Renal pelvis (tissue), 12 donors: ENCODE measurements at places on chromosomes 7 and 10. TPM values are rescaled to one million over a fixed set of nuclear protein-coding genes. Genes with fewer than 3 reads are reported as not detected.

The KCNMA1 gene
- 3.4 TPM for polyA plus RNA-seq

DNA sequence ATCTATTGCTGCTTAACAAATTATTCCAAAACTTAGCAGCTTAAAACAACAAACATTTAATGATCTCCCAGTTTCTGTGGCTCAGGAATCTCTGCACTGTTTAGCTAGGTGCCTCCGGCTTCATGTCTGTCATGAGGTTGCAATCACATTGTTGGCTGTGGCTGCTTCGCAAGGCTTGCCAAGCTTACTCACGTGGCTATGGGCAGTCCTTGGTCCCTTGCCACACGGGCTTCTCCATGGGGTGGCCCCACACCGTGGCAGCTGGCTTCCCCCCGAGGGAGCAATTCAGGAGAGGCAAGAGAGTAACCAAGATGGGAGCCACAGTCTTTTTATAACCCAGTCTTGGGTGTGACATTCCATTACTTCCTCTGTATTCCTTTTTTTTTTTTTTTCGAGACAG lies 67.4 kb downstream of the NEURL1 start:
- no peak for DNase-seq

DNA sequence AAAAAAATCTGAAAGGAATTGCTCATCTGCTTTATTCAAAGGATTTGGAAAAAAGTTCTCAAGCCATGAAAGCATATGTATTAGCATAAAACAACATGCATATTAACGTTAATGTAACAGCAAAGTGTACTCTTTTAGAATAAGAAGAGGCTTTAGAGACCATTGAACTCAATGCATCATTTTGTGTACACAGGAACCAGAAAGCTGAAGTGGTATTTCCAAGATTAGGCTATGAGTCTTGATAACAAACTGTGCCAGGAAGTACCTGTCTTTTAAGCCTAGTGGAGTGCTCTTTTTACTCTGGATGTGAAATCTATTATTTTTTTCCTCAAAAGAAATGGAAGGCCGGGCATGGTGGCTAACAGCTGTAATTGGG lies 164.2 kb downstream of the THSD7A start:
- DNase-seq: no peak

The PNPLA8 gene
- 43.4 TPM for polyA plus RNA-seq

- DNase-seq: no peak
Measured at GRCh38 chr10:74541375-74541774, 285.0 kb upstream of the KAT6B start.

GRCh38 chr10:11036424-11037011 lies 18.8 kb downstream of the CELF2 start:
- DNase-seq: no peak

DNA sequence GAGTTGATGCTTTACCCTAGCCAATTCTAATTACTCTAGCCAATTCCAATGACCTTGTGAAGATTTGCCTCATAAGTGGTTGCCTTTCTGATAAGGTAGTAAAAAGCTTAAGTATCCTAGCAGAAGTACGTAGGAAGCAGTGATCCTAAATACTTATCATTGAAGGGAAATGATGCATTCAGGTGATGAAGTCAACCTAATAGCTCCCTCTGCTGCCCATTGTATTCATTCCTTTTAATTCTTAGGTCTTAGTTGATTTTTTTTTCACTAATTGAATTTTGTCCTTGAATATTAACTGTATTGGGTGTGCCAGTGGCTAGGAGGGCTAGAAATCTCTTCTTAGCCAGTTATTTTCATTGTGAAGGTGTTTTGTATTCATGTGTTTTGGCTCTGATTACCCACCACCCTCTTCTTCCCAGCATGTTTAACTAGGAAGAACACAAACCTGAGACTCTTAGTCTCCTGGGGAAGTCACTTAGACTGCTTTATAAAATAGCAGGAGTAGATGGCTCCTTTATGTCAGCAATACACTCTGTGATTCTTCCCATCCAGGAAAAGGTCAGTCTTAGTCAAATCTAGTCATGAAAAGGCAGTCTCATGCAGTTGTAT lies 46.3 kb downstream of the PLEKHA8 start:
- peak; percentile 27 for DNase-seq

DNA sequence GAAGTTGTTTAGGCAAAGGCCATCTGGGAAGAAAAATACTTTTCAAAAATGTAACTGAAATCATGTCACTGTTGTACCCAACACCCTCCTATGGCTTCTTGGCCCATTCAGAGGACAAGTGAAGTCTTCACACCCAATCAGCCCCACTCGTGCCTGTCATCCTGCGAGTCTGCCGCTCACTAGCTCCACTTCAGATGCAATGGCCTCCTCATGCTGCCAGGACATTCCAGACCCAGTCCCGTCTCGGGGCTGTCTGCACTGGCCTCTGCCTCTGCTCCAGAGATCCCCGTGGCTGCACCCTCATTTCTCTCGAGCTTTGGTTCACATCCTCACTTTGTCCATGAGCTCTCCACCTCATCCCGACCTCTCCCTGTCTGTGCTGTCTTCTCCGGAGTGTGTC lies 227.1 kb downstream of the KCNMA1 start:
- DNase-seq: no peak

DNA sequence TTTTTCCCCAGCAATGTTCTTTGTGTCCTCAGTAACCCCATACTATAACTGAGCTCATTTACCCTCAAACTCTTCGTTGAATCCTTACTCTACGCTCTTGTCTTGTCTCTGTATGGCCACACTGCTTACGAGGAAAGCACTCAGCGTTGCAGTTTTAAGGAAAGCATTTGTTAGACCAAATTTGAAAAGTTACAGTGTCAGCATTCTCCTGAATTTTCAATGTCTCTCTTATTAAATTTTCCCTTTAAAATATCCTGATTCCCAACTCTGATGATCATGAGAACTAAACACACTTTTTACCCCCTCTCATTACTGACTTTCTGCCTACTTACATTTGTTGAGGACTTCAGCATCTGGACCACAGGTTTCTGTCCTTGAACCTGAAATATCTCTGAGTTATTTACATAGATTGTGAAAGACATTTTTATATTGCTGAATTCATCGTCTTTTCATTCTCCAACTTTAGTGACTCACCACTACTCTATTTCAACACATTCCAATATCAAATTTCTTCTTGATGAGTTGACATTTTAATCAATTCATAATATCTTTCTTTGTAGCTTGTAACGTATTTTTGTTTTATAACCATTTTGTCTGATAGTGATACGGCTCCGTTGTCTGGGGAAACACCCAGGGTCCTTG lies 19.8 kb upstream of the VWDE start:
- DNase-seq: no peak

The EGFR gene
- 32.0 TPM for polyA plus RNA-seq

DNA sequence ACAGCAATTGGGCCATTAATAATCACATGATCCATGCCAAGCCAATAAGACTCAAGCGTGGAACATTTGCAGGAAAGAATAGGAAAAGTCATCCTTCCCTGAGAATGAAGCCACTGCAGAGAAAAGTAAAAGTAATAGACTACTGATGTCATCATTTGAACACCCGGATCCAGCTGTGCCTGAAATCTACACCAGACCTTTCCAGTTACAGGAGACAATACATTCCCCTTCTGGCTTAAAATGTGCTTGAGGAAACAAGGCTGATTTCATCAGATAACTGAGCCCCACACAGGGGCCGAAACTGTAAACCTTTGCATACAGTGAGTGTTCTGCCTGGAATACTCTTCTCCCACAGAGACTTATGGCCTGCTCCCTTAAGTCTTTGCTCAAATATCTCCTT lies 232.8 kb downstream of the KCNMA1 start:
- DNase-seq: no peak

- DNase-seq: no peak
Measured at GRCh38 chr10:113213035-113213434, 263.0 kb downstream of the TCF7L2 start.

- no peak for DNase-seq
Measured at GRCh38 chr7:121945480-121946236, 72.7 kb downstream of the PTPRZ1 start.

The TWIST1 gene
- polyA plus RNA-seq: 5.3 TPM
